ENCODE measurements at places on chromosomes 1 and 21.

- no peak for DNase-seq
These were observed 66.7 kb downstream of the GLIS1 start for GRCh38 chr1:53672243-53672642.

GRCh38 chr21:33021150-33021549 is 4.6 kb upstream of the OLIG2 start:
- no peak for DNase-seq

DNA sequence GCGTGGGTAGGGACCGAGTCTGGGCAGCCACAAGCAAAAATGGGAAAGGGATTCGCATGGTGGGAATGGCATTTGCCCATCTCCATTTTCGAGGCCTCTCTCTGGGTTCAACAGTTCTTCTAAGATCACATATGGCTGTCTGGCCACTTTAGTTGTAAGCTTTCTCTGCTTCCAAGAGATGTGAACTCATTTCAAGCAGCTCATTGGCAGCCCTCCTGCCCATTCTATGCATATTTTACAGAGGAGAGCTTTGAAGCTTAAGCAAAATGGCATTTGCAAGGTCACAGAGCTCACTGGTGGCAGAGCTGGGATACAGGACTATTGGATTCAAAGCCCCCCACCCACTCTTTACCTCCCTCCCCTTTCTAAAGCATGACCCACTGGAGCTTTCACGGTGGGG is 93.7 kb downstream of the HHIPL2 start:
- DNase-seq: no peak

- DNase-seq: no peak
These were observed 95.5 kb upstream of the IVNS1ABP start for GRCh38 chr1:185412385-185413087.

- no peak for DNase-seq
These were observed 12.4 kb upstream of the ATP1A1 start for GRCh38 chr1:116360429-116361173.

- no peak for DNase-seq
These were observed 191.2 kb downstream of the DISC1 start for GRCh38 chr1:231817801-231818200.

DNA sequence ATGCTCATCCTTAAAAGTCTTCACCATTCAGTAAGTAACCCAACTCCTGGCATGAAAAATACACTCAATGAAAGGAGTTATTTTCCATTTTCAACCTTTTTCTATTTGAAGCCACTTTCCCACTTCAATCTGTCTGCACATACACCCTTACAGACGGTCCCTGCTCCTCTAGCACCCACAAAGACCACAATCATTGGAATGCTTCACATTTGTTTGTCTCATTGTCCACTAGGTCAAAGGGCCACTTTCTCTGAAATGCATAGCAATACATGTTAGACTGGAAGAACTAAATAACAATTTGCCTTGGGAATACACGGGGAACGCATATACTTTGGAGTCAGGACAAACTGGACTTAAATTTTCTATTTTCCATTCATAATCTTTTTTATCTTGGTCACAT is 487.1 kb upstream of the C1orf87 start:
- DNase-seq: no peak

DNA sequence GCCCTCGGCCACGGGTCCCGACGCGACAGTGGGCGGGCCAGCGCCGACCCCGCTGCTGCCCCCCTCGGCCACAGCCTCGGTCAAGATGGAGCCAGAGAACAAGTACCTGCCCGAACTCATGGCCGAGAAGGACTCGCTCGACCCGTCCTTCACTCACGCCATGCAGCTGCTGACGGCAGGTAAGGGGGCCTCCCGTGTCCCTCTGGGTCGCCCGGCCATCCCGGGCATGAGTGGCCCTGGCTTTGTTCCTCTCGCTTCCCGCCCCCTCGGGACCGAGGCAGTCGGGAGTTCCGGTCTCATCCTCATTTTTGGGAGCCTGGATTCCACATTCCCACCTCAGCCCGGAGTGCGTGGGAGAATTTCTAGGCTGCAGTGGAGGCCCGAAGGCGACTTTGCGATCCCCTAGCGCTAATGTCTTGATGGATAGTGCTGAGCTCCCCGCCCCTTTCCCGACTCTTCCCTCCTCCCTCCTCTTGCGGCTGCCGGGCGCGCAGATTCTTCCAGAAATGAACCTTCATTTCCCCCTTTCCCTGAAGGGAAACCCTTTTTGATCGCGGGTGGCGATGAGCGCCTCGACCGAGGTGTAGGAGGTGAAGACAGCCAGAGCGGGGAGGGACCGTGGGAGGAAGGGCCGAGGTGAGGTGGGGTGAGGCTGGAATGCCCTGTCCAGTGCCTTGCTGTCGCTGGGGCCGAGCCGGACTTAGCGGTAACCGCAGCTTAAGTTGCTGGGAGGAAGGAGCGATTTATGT is 705 bp downstream of the KHDRBS1 start:
- no peak for DNase-seq

GRCh38 chr1:96746440-96747420 is 25.1 kb downstream of the PTBP2 start:
- DNase-seq: no peak

- DNase-seq: no peak
These were observed 71.2 kb downstream of the LHX4 start for GRCh38 chr1:180301135-180301742.

- no peak for DNase-seq
These were observed 2.8 kb downstream of the REG4 start for GRCh38 chr1:119808491-119808890.

DNA sequence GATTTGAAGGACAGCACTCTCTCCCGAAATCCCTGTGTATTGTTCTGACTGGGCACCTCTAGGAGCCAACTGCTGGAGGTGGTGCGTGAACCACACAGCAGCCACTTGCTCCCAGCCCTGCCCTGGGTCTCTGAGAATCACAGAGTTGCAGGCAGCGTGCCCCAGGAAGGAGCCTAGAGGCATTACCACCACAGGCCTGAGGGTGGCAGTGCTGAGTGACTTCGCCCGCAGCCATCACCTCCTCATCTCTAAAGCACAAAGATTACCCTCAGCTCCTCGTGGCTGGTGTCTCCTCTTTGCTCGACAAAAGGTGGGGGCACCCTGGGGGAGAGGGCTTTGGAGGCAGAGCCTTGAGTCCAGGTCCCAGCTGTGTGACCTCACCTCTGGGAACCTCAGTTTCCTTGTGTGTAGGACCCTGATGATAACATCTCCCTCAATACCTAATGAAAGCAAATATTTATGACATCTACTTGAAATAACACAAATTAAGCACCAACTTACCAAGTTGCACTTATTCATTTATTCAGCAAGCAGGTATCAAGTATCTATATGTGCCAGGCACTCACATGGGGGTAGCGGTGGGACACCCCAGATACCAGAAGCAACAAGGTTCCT is 86.3 kb downstream of the VWA5B1 start:
- DNase-seq: no peak

DNA sequence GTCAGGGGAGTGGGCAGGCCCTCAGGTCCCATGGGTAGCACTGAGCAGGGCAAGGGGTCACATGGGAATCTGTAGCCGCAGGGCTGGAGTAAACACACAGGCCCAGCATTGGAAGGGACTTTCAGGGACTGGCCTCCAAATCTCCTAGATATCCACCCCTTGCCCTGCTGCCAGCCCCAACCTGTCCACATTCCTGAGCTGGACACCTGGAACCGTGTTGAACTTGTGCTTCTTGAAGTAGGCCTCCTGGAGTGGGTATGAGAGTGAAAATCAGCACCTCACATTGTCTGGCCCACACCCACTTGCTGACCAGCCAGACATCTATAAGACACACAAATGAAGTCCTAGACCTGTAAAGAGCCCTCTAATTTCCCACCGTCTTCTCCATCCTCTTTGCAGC is 7.7 kb downstream of the POMGNT1 start:
- no peak for DNase-seq

- DNase-seq: no peak
These were observed 374.2 kb downstream of the PTBP2 start for GRCh38 chr1:97095764-97096163.

DNA sequence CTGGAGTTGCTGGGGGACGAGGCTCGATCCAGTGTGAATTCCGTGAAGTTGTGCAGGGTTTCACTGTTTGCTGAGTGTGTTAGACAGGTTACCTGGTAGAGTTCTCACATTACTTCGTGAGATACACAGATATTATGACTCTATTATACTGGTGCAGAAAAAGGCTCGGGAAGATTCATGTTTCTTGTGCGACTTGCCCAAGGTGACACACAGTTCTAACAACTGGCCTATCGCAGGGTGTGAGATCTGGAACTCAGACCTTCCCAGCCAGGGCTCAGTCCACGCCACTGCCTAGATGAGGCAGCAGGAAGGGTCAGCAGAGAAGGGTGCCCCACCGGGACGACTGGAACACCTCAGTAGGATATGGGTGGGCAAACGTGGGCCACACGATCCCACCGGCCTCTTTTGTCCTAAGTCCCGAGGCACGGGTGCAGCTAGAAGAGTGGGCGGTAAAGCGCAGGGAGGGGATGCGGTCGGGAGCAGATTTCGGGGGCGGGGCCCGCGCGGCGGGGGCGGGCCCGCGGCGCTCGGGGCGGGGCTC is 296 bp upstream of the RNPEP start:
- no peak for DNase-seq

DNA sequence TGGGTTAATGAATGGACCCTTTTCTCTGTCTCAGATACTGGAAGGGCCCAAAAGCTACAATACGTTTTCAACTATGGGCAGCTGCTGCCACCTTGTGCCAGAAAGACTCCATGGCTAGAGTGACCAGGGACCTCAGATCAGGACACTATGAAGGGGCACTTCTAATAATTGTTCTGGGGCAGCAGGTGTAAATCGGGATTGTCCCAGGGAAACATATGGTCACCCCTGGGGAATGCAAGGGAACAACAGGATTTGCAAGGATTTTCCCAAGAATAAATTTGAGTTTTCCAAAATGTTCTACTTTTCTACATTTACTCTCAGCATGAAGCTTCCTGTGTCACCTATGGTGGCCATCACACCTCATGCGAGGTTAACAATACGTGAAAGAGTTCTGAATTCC is 12.0 kb upstream of the FCAMR start:
- no peak for DNase-seq

DNA sequence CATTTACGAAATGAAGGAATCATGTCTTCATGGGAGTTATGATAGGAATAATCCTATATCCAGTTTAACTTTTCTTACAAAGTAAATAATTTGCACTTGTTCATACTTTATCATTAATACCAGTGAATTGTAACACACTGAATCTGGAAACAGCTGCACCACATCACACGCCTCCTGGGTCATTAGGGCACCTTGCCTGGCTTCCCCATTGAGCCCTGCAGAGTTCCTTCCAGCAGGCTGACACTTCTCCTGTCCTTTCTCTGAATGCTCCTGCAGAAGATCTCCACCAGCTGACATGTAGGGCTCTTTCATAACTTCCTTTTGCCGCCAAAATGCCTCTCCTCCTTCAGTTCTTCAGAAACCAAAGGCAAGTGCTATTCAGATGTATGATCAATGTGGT is 201.1 kb downstream of the DAB1 start:
- DNase-seq: no peak

GRCh38 chr21:26795866-26796329 is 49.3 kb downstream of the ADAMTS1 start:
- no peak for DNase-seq

- no peak for DNase-seq
These were observed 42.4 kb downstream of the ABL2 start for GRCh38 chr1:179187043-179187442.

DNA sequence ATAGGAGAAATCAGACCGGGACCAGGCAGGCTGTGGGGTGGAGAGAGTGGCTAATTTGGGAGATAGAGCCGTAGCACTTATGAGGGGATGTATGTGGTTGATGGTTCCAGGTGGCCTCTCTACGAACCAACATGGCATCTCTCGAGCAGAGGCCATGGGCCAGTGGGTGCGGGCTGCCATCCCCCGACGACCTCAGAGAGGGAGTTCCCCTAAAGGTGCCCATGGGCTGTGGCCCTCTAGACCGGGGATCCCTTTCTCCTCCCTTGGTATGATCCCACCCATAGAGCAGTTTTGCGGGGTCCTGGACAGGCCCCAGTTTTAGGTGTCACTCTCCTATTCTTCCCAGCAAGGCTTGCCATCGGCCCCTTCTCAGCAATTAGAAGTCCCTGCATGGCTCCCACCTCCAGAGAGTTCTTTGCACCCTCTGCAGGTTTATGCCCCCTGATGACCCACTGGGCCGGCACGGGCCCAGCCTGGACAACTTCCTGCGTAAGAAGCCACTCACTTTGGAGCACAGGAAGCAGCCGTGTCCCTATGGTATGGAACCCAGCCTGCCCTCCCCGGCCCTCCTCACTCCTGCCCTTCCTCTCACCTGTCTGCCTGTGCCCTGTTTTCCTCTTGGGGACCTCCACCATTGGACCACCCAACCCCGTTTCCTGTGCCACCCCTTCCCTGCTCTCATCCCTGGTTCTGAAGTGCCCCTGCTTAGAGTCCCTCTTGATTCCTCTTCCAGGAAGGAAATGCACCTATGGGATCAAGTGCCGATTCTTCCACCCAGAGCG is 7.8 kb downstream of the ZC3H12A start:
- no peak for DNase-seq

- DNase-seq: no peak
These were observed 65.5 kb downstream of the EPHB2 start for GRCh38 chr1:22776035-22776613.

DNA sequence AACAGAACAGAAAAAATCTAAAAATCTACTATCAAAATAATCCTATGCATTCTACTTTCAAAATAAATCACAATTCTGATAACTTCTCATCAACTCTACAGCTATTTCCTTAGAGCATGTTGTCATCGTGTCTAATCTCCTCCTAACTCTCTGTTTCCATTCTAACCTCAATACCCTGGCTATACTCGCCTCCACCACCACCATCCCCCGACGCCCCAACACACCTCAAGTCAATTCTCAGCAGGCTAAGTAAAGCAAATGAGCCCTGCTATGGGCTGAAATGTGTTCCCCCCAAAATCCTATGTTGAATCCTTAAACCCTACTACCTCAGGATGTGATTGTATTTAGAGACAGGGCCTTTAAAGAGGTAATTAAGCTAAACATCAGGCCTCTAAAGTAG is 34.6 kb downstream of the NRDC start:
- no peak for DNase-seq

GRCh38 chr1:45348966-45349677 is 8.9 kb upstream of the MUTYH start:
- DNase-seq: no peak

DNA sequence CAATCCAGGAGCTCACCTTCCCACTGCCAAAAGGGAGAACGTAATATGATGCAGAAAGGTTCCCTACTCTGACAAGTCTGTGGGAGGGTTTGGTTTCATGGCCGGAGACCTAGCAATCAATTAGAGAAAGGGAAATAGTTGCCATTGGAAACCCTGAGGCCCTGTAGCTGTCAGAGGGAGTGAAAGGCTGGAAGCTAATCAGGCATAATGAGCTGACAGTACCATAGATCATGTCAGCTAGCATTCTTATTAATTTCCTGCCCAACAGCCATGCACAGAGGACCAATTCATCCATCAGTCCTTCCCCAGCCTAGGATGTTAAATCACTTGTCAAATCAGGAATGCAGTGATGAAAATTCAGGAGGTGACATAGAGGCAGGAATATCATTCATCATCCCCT is 527.3 kb downstream of the PLPP3 start:
- no peak for DNase-seq

DNA sequence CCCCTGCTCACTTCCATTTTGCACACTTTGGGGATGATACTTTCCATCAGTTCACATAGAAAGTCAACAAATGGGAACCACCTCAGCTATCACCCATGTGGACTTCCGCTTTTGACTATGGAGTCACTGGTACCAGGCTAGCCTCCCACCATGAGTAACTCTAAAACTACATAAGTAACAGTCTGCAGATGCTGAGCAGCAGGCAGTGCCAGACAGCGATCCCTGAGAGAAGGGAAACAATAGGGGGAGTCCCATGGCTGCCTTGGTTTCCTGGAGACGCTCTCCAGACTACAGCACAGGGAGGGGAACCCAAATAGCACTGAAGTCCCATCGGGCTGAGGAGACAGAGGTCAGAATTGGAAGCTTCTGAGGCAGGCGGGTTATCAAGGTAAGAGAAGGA is 2.8 kb upstream of the TFF2 start:
- no peak for DNase-seq

Measured in NCI-H187 treated with DMSO at 0.1 percent for 48 hours (cell line).